ENCODE measurements at places on chromosomes 6 and 20. TPM values are rescaled to one million over a fixed set of nuclear protein-coding genes. Genes with fewer than 3 reads are reported as not detected.

The PLEKHG1 gene
- total RNA-seq = 2.9 TPM

The RIMS1 gene
- not detected for total RNA-seq

The C20orf202 gene
- not detected for total RNA-seq

The RAB44 gene
- not detected for total RNA-seq

The BPIFB4 gene
- not detected for total RNA-seq

The DUSP15 gene
- not detected for total RNA-seq

The FKBP1A gene
- 77.8 TPM for total RNA-seq

The PACSIN1 gene
- total RNA-seq = 2.3 TPM

The TTLL9 gene
- total RNA-seq = not detected

The SRMS gene
- total RNA-seq = not detected

The HLA-G gene
- total RNA-seq = 0.52 TPM

The UNC93A gene
- not detected for total RNA-seq

The TMEM14C gene
- 34.1 TPM for total RNA-seq

The HTR1E gene
- not detected for total RNA-seq

The VWA7 gene
- 1.0 TPM for total RNA-seq

The WFDC10B gene
- not detected for total RNA-seq

The ARHGAP40 gene
- total RNA-seq = not detected

The SNX3 gene
- 66.6 TPM for total RNA-seq

The MRAP2 gene
- total RNA-seq = not detected

Measured in CD4-positive, alpha-beta memory T cell (primary cell).